Endodermal cell (in vitro differentiated cells): ENCODE measurements at places on chromosomes 13 and 19. TPM values are rescaled to one million over a fixed set of nuclear protein-coding genes. Genes with fewer than 3 reads are reported as not detected.

BRME1 gene
- total RNA-seq = 2.6 to 7.7 TPM (median 7.4 TPM) in 3 replicates

PCDH20 gene
- total RNA-seq = 4.0 and 4.3 TPM in 2 replicates

CYP4F22 gene
- not detected in 3 replicates for total RNA-seq

SULT2A1 gene
- not detected in 3 replicates for total RNA-seq

POLRMT gene
- 76.6 and 78.1 TPM in 2 replicates for total RNA-seq

ZNF382 gene
- total RNA-seq = 13.2 and 13.5 TPM in 2 replicates

TMEM272 gene
- total RNA-seq = 0.62 to 0.86 TPM in 2 of 3 replicates, not detected in the other

SLITRK5 gene
- total RNA-seq = 1.6 to 2.5 TPM (median 1.7 TPM) in 3 replicates

PGLYRP2 gene
- total RNA-seq = not detected in 2 replicates

IFNL1 gene
- not detected in 2 replicates for total RNA-seq

SOX1 gene
- not detected in 2 replicates for total RNA-seq

GDF15 gene
- 0.90 and 1.2 TPM in 2 replicates for total RNA-seq

ERICH4 gene
- total RNA-seq = not detected in 3 replicates

SYCN gene
- total RNA-seq = not detected in 3 replicates

DNA sequence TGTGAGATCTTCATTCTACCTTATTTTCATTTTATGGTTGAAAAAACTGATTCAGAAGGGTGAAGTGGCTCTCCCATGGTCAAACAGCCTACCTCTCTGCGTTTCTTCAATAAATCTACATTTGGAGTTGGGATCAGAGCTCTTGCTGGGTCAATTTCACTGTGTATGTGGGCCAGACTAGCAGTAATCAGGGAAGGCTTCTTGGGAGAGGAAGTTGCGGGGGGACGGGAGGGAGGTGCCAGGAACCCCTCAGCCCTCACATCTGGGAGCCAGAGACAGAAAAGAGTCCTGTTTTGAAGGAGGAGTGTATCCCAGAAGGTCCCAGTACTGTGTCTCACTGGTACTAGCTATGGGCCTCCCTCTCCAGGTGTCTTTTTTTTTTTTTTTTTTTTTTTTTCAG, 934 bp downstream of the KXD1 start:
- no peak for DNase-seq

DNA sequence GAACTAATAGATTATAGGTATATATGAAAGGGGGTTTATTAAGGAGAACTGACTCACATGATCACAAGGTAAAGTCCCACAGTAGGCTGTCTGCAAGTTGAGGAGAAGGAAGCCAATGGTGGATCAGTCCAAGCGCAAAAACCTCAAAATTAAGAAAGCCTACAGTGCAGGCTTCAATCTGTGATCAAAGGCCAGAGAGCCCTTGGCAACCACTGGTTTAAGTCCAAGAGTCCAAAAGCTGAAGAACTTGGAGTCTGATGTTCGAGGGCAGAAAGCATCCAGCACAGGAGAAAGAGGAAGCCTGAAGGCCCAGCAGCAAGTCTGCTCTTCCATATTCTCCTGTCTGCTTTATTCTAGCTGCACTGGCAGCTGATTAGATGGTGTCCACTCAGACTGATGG, 721.3 kb upstream of the PCDH9 start:
- DNase-seq = no peak

DNA sequence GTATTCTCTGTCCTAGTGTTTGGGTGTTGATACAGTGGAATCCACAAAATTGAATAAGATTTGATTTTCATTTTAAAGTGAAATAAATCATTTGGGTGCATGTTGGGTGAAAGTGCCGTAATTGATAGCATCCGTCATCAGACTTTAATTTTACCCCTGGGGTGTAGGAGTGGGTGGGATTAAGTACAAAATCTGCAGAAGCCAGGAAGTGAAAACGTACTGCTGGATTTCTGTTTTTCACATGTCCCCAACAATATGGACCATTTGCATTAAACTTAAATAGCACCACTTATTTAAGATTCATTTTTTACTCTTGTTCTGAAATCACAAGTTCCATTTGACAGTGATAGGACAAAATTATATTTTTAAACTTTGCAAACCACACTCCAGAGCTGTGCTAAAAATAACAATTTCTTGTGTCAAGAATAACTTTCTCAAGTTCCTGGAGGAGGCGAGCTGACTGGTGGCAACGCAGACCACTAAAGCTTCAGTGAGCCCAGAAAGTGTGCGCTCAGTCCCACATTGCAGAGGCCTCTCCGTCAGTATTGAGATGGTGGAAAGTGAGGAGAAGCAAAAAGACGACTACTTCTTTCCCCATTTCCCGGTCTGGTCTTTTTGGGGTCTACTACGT, 71.3 kb downstream of the ARHGEF7 start:
- no peak for DNase-seq

DNA sequence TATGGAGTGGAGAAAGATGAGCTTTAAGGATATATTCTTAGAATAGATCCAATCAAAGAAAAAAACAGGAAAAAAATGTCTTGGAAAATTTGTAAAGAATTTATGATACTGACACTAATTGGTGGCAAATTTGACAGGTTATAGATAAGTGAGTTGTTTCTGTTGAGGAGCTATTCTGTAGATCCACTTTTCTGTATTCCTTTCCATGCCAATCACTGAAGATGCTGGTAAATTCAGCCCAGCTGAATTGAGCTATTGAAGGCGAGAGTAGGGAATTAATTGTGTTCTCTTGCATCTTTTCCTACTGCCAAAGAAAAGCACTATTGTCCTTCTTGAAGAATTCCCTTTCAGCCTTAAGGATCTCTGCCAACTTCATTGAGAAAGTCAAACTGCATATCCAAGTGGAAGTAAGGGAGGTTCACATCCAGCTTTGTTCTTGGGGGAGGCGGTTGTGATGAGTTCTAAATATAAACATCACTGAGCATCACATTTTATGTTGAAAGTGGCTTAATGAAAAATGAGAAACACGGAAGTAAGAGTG, 113.1 kb downstream of the PCDH9 start:
- DNase-seq = no peak

DNA sequence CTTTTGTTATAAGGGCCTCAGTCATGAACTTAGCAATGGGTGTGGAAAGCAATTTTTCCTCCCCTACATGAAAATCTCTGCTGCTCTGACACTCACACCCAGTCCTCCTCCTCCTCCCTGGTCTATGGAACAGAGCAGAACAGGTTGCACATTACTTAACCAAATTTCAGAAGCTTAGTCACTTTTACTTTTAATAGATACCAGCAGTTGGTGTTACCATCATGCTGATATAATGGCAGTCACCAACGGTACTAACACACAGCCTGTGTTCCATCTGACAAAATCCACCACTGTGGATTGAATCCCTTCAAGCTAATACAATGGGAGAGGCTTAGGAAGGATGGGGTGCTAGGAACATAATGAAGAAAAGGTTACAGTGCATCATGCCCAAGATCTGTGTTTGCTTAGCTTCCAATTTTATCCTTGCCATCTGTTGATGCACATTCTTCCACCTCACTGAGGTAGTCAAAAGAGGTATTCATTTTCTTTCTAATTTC, 9.8 kb downstream of the TPT1 start:
- no peak for DNase-seq

DNA sequence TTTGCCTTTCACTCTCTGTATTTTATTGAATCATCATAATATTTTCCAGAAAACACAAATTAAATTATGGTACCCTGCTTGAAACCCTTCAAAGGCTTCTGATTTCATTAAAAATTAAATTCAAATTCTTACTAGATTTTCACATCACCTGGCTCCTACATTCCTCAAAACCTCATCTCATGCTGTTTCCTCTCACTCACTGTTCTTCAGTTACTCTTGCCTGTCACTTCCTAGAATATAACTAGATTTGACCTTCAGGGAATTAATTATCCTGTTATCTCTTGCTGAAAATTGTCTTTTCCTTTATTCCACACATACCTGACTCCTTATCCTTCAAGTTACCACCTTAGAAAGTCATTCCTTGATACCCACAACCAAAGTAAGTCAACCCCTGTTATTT, 2294.7 kb downstream of the PCDH9 start:
- DNase-seq = no peak

DNA sequence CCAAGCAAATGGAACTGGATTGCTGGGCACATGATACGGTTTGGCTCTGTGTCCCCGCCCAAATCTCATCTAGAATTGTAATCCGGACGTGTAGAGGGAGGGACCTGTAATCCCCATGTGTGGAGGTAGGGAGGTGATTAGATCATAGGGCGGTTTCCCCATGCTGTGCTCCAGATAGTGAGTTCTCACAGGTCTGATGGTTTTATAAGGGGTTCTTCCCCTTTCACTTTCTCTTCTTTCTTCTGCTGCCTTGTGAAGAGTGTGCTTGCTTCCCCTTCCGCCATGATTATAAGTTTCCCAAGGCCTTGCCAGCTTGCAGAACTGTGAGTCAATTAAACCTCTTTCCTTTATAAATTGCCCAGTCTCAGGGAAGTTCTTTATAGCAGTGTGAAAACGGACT, 32.6 kb upstream of the MTIF3 start:
- no peak for DNase-seq

DNA sequence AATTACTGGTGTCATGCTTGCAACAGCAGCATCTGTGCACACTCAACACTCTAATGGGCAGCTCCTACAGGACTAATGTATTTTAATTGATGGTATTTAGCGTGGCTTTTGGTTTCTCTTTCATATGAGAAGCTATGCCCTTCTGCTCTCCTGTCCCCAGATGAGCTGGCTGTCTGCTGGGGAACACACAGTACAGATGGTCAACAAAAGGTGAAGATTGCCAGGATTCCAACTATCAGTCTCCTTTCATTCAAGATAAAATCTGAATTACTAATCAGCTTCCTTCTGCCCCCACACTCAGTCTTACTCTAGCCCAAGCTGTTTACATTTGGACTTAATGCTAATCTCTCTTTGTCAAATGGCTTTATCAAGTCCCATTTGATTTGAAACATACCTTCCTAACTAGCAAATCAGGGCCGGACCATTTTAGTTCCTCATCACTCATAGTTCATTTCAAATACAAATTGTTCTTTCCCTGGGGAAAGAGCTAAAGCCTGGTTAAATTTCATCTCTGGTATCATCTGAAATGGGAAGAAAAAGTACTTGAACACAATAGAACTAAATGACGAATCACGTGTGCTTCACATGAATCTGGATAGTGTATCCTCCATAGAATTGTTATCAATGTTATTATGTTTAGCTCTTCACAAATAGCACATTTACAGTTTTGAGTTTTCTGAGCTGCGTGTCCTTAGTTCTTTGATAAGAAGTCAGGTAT, 988.0 kb downstream of the PCDH17 start:
- peak; percentile 51 for DNase-seq

- DNase-seq = no peak
Observed at GRCh38 chr19:48968179-48968661, 3.1 kb downstream of the FTL start.

DNA sequence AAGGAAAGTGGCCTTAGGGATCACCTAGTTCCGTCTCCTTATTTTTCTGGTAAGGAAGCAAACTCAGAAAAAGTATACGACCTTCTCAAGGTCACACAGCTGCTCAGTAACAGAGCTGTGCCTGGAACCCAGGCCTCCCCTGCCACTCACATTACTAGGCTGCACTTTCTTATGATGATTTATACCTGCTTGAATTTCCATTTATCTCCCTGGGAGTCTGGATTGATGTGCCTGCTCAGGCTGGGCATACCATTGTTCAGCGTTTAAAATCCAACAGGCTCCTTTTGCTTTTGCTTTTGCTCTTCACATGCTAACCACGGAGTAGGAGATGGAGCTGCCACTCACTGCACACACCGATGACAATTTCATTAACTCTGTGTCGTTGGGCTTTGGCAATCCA, 241.0 kb downstream of the OLFM4 start:
- no peak for DNase-seq

GRCh38 chr13:79409828-79410227, 3.8 kb upstream of the RBM26 start:
- DNase-seq = no peak

- no peak for DNase-seq
Observed at GRCh38 chr13:98941126-98941525, 36.7 kb downstream of the DOCK9 start.

DNA sequence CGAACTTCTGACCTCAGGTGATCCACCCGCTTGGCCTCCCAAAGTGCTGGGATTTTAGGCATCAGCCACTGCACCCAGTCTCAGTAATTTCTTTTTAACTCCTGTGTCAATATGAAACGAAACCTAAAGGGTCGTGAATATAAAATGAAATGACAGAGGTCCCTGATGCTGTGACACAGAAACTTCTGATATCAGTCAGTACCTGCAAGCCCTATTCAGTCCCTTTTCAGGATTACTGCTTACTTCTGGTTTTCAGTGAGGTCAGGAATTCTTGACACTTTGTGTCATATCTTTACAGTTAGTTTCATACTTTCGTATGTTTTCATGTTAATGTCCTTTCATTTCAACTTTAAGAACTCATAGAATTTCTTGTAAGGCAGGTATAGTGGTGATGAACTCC, 58.7 kb downstream of the RNF17 start:
- DNase-seq = no peak

DNA sequence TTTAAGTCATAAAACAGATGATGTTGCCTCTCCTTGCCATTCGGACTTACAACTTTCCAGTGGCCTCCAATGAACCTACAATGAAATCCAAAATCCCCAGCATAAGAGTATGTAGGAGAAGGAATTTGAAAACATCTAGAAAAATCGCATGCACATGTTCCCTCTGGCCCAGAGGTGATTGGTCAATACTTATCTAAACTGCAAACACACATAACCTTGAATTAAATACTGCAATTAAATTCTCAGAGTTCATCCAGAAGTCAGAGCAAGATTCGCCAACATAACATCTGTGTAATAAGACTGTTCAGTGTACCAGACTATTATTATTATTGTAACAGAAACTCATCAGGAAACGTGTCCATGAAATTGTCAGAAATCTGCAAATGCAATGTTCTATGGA, 82.2 kb upstream of the USP29 start:
- DNase-seq = no peak

- no peak for DNase-seq
Observed at GRCh38 chr13:46171217-46171616, 10.8 kb downstream of the LCP1 start.

DNA sequence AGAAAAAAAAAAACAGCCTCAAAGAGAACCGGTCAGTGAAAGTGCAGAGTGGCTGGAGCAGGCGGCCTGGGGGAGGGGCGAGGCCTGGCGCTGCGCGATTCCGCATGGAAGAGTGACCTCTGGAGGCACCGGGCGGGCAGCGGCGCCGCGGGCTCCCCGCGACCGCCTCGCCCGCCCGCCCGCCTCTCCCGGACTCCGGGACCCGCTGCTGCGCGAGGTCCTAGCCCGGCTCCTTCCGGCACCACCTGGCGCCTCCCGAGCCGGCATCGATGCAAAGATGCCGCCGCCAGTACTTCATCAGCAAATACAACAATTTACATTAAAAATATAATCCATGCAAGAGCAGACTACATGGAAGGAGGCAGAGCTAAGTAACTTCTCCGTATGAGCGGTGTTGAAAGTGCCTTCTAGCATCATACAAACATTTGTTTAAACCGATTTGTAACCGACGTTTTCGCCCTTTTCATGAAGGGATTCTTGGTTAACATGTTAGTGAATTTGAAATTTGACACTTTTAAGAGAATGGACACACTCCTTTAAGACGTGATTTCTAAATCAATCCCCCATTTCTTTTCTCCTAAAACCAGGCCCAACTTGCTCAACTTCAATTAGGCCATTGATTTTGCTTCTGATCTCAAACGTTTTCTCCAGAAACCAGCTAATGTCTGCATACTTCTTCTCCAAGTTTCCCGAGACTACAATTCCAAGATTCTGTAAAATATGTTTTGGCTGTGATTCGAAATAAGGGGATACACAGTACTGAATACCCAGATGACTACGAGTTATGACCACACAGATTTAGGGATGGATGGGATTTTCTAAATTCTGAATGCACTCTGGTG, 2.1 kb downstream of the EFNB2 start:
- DNase-seq = peak; percentile 93
